ENCODE measurements at places on chromosomes 12 and 14.

DNA sequence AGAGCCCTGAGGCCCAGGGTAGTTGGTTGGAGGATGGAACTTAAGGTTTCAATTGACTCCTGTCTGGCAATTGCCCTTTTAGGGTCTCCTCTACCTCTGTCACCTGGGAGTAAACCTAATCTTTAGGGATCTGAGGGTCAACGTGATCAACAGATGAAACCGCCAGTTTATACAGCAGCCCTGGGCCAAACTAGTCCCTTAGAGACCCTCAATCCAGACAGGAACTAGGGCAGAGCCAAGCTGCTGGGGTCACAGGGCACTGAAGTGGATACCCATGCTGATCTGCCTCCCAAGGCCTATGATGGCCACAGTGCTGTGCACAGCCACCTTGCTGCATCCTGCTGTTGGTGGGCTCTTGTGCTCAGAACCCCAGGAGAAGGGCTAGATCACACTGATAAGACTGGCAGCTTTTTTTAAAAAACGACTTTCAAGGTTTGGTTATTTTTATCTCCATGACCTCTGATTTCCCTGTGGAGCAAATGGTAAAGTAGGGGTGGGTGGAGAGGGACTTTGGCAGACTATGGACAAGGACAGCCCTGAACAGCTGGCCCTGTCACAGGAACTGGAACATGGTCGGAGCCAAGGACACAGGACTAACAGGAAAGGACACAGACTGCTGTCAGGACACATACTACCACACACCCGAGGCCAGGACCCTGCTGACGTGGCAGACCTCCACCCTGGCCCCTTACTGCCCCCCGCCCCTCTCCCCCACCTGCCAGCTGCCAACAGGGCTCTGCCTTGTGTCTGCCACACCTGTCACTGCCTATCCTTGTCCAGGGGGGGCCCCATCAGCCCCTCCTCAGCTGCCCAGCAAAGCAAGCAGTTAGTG is 474 bp downstream of the FITM1 start:
- no peak for DNase-seq

- DNase-seq: no peak
Measured at GRCh38 chr14:99943620-99944019, 121.6 kb upstream of the EVL start.

DNA sequence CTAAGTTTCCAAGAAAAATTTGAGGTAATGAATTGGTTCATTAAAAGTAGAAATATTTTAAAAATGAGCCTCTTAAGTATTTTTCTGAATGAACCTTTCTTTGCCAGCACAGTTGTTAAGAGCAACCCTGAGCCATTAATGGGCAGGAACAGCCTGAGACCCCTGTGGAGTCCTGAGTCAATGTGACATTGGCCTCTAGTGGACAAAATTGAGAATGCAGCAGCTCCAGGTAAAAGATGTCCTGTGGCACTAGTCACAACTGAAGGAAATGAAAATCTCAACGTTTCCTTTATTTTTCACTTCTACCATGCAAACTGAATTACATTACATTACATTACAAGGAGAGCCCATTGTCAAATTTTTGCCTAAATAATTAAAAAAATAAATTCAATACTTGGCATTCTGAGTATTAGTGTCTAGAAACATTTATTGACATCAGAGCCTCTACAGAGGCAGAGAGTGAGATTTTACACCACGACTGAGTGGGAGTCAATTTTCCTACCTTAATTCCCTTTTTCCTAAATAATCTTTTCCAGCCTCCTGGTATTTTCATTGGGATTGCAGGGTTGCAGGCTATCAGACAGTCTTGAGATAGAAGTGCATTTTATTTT is 135.7 kb downstream of the PPM1H start:
- no peak for DNase-seq

DNA sequence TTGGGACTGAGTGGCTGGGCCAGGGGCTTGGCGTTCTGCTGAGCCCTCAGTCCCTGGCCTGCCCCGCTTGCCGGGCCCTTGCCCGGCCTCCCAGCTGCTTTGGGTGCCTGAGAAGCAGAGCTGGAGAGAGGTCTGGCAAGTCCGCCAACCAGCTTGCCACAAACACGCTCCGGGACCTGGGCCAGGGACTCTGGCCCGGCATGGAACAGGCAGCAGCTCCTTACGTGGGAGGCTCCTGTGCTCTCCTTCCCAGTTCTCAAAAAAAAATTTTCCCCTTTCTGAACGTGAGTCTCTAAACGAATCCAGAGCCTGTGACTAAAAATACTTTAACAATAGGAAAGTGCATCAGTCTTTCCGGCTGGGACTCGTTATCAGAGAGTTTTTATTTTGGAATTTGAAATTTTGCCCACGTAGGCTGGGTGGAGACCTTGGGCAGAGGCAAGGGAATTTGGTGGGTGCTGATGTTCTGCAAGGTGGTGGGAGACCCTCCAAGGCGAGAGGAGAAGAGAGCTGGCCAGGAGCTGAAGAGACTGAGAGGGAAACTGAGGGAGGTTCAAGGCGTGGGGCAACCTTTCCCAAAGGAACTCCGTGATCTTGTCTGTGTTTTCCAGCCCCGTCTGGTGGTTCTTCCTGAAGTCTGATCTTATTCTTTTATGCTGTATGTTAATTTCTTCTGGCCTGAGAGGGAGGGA is 6.8 kb upstream of the NR4A1 start:
- DNase-seq: no peak

DNA sequence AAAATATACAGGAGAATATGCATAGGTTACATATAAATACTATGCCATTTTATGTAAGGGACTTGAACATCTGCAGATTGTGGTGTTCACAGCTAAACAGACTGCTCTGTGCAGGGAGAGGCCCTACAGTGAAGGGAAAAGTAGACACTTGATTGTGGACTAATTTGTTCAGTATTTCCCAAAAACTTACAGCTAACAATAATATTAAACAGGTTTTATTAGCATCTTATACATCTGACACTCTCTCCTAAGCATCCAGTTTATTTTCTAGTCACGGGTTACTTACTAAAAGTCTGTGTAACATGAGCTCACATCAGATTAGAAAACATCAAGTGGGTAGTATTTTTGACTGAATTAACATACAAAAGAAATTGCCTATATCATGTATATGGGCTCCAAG is 53.3 kb upstream of the OR5AU1 start:
- DNase-seq: no peak

DNA sequence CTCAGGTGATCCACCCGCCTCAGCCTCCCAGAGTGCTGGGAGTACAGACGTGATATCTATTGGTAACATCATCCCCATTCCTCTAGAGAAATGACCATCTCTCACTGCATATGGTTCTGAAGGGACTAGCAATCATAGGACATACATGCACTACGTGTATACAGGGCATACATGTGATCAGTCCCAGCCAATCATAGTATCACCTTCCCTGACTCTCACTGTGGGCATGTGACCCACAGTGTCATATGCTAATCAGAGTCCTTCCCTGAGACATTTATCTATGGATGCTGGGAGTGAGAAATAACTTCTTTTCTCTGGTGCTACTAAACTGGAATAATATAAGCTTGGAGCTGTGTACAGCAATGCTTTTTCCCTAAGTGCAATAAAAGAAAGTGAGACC is 12.1 kb upstream of the FBXW8 start:
- no peak for DNase-seq
